AG04449 (cell line): ENCODE measurements at places on chromosomes 16 and 17.

DNA sequence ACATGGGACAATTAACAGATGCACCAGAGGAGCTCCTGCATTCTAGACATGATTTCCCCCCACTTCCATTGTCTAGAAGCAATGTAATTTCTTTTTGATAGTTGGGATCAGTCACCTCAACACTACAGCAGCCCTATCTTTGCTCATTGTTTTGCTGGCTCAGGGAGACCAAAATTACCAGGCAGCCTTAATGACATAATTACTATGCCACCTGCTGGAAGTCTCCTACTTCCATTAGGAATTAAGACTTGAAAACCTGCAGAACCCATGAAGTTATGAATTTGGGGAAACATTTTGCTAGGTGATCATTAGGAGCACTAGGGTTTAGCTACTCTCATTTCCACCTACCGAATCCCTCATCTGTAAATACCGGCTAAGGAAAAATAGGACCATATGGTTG lies 312.0 kb upstream of the CA10 start:
- no peak for DNase-seq

DNA sequence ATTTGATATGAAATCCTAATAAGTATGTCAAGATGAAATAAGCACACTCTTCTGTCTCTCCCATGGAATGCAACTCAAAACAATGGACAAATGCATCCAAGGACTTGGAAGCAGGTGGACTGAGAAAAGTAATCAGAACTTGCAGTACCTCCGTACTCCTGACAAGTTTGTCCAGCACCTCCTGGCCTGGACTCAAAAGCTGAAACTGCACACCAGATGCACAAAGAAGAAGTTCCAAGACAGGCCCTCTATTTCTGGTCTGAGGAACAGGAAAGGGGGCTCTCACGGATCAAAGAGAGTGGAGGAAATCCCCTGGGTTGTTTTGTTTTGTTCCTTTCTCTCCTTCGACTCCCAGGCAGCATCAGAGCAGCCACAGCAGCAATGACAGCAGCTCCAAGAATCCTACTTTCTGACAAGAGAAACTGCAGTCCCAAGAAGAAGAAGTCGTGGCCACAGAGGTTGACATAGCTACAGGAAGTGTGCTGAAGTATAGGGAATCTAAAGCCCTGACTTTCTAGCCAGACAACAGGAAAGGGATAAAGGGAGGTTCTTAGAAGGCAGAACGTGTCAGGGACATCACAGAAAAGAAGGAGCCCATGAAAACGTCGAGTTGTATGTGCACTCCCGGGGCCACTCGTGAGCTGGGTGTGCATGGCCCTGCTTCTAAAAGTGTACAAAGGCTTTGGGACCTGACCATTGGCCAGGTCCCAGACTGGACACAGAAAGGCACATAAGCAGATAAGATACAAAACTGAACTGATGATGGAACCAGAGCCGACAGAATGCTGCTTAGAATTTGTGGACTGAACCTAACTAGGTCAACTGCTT lies 29.3 kb downstream of the AKAP10 start:
- no peak for DNase-seq

DNA sequence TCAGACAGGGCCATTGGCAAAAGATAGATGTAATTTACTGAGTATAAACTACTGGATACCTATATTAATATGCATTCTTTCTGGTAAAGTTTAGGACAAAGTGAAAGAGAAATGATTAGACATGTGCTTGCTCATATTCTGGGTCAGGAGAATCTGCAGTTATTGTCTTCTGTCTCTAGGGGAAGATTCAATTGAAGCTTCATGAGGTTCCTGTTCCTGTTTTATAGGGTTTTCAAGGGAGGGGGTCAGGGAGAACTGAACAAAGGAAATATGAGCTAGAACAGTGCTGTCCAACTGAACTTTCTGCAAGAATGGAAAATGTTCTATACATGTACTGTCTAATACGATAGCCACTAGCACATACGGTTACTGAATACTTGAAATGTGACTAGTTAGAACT lies 59.3 kb upstream of the CORO6 start:
- DNase-seq: no peak

- no peak for DNase-seq
These were observed 1.3 kb downstream of the GSPT1 start for GRCh38 chr16:11914210-11915113.

GRCh38 chr16:79165506-79165905 lies 435.0 kb downstream of the MAF start:
- DNase-seq: no peak

- no peak for DNase-seq
These were observed 12.4 kb upstream of the TCAP start for GRCh38 chr17:39652587-39653315.

GRCh38 chr16:23027386-23027785 lies 121.9 kb downstream of the USP31 start:
- DNase-seq: no peak

DNA sequence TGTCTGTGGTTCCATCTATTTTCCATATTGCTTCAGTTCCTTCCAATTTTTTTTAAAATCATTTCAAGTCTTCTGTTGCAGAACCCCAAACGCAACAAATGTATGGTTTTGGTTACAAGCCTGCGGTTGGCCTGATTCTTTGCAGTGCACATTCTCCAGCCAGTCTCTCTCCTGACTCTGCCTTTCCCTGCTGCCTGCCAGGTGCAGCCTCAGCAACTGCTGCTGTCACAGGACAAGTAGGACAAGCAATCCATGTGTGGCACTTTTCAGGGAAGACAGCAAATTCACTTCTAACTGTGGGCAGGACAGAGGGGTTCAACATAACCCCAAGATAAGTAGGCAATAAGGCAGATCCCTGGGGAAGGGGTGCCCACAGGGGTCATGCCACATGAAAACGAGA lies 24.2 kb downstream of the EMP2 start:
- DNase-seq: no peak

GRCh38 chr16:28924762-28925385 lies at the start of gene RABEP2:
Gene RABEP2 (minus strand): TSS chr16:28925238. CDS start chr16:28925163, 75 bp downstream.
- DNase-seq: no peak

GRCh38 chr16:3879258-3879886 lies 1.1 kb downstream of the CREBBP start:
- no peak for DNase-seq

DNA sequence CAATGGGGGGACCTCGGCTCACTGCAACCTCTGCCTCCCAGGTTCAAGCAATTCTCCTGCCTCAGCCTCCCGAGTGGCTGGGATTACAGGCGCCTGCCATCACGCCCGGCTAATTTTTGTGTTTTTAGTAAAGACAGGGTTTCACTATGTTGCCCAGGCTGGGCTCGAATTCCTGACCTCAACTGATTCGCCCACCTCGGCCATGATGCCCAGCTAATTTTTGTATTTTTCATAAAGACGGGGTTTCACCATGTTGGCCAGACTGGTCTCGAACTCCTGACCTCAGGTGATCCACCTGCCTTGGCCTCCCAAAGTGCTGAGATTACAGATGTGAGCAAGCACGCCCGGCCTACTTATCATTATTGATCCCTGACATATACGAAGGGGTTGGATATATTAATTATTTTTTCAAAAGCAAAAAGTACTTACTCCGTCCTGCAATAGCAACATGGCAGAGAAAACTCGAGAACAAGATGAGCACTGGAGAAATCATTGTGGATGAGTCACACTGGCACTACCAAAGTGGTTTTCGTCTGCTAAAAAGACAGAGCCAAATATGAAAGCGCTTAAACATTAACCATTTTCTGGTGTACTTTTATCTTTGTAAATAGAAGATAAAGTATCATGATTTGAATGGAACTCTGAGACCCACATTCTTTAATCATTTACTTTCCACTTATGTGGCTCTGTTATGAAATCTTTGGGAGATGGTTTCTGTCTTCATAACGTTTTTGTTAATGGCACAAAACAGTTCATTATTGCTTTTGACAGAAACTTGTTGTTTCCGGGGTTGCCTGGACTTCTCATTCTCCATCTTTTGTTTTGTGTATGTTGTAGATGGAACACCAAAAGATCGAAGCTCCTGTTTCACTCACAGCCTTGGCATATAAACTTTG lies at the start of gene APOH:
TSS of gene APOH (minus strand) at position 529 of the 896 bp plus-strand sequence. CDS start at position 493, 36 bp downstream.
- no peak for DNase-seq

DNA sequence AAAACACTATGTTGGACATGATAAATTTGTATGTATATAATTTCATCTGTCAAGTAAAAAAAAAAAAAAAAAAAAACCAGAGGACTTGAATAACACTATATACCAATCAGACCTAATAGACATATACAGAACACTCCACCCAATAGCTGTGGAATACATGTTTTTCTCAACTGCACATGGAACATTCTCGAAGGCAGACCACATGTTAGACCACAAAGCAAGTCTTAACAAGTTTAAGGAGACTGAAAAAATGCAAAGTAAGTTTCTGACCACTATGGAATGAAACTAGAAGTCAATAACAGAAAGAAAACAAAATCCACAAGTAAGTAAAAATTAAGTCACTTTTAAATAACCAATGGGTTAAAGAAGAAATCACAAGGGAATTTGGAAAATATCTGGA lies 8.4 kb upstream of the CNTNAP4 start:
- DNase-seq: no peak

DNA sequence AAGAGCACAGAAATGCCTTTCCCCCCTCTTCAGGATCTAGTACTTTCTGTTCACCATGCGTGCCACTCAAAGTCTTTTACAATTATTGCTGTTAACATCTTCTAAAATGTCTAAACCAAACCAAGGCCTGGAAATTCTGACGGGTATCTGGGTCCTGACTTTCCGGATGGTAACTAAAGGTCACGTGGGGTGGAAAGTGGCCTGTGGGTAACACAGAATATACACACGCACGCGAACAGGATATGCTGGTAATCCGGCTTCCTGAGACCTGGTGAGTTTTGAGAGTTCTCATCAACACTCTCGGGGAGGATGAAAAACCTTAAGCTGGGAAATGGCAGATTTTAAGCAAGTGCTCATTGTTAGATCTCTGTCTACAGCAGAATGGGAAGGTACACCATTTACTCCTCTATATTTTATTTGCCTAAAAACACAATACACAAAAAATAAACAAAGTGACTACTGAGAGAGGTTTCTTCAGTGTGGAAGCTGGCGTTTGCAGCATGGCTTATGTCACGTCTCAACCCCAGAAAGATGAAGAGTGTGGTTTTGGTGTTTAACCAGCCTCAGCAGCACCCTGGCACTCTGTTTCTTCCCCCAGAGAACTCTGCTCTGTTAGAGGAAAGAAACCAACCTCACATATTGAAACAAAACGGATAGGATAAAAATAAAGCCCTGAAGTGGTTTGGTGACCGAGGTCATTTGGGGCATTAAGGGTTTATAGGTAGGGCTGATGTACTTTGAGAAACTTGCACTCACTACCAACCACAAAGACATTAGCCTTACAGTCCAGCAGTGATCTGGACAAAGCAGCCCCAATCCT lies 37.3 kb downstream of the SMG6 start:
- DNase-seq: no peak

GRCh38 chr16:49365711-49366509 lies 7.7 kb upstream of the C16orf78 start:
- DNase-seq: no peak

DNA sequence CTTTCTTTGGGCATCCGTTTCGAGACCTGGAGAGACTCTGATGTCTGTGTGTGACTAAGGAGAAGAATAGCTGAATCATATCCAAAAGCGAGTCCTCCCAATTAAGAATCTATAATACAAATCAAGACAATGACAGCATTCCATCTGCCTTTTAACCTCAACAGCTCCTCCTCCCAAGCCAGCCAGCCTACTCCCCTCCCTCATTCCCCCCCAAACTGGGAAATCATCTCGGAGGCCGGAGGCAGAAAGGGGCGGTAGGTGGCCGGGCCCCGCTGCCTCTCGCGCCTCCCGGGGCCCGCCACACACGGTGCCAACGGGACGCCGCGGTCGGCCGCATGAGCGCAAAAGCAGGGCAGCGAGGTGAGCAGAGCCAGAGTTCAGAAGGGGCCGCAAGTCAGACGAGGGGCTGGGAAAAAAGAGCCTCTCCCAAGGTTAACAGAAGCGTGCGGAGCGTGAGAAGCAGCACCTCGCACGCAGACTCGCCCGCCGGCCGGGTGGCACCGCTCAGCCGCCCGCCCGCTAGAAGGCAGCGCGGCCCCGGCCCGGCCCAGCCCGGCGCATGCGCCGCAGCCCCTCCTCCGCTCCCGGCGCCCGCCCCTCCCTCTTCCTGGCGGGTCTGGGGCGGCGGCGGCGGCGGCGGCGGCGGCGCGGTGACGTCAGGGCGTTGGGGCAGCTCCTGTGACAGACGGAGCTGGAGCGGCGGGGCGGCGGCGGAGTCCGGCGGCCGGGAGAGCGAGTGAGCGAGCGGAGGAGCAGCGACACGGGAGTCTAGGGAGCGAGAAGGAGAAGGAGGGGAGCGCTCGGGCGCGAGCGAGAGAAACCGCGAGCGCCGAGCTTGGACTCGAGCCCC lies at the start of gene PAFAH1B1:
TSS of gene PAFAH1B1 (plus strand) at position 684 of the 850 bp plus-strand sequence. CDS start 44,635 bp downstream, outside the sequence.
- DNase-seq: no peak

GRCh38 chr17:79668344-79669250 lies 57.7 kb upstream of the RBFOX3 start:
- no peak for DNase-seq

DNA sequence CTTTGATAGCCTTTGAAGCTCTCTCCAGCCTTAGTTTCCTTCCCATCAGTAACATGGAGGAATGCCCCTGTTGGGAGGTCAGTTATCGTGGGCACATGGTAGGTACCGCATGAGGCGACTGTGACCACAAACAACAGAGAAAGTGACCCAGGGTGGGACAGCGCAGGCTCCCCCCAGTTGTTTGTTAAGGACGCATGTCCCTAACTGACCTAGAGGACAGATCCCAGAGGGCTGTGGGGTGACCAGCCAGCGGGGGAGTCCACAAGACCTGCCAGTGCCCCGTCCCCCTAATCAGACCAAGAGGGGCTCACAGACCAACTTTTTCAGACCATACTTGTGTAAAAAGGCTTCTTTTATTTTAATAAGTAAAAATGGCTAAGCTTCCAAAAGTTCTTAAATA lies 22.3 kb downstream of the KATNB1 start:
- DNase-seq: no peak

DNA sequence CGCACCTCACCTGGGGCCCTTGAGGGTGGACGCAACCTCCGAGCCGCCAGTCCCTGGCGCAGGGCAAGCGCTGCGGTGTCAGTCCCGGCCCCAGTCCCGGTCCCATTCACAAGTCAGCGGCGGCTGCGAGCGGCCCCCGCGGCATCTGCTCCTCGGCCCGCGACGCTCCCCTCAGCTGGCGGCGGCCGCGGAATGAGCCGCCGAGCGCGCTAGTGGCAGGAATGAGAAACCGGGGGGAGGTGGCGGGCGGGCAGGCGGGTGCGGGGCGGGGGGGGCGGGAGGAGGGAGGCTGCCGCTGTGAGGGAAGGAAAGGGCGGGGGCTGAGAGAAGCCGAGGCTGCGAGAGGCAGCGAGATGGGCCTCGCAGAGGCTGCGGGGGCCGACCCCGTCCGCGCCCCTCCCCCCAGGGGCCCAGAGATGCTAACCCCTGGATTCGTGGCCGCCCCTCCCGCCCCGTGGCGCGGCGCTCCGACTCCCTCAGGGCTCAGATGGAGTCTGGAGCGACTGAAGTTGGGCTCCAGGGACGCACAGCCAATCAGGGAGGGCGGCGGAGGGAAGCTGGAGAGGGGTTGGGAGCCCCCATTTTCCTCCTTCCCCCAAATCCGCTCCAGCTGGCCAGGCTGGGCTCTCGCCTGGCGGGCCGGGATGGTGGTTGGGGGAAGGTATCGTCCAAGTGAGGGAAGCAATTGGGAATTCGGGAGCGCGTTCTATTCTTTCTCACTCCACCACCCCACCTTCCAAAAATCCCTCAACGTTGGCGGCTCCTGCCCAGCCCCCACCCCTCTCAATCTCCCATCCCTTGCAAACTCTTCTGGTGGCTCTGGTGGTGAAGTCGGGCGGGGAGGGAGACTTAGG lies at the start of gene CDH11:
TSS of gene CDH11 (minus strand) at position 194 of the 854 bp plus-strand sequence. CDS start 117,194 bp downstream, outside the sequence.
- no peak for DNase-seq

GRCh38 chr16:64051824-64052223 lies 1070.0 kb downstream of the CDH11 start:
- no peak for DNase-seq
